GM03348 (cell line): ENCODE measurements at places on chromosomes 4 and X.

GRCh38 chr4:42816189-42816879, 76.2 kb upstream of the GRXCR1 start:
- no peak for DNase-seq

DNA sequence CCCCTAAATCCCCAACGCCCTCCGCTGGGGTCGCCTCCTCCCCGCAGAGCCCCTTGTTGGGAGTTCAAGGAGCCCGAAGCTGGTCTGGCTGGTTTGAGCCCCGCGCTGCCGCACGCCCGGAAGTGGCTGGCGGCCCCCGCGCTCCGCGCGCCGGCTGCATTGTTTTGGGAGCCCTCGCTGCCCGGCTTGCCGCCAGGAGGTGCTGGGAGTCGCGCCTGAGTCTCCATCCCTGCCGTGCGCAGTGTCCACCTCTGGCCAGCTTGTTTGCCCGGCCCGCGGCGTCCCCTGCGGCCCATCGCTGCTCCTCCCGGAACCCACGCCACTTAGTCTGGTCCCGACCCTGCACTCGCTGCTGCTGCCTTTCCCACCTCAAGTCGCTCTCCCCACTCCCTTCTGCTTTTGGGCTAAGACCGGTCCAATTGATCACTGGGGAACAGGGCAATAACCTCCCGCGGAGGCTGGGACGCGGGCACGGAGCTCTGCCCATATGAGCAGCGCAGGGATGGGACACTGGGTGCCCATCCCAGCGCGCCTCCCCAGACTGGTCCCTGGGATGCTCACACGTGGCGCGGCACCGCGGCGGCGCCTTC, 2.2 kb upstream of the SFRP2 start:
- peak; percentile 61 for DNase-seq

- peak; percentile 2 for DNase-seq
These were observed 417.1 kb upstream of the MAGEB16 start for GRCh38 chrX:35380808-35381700.

DNA sequence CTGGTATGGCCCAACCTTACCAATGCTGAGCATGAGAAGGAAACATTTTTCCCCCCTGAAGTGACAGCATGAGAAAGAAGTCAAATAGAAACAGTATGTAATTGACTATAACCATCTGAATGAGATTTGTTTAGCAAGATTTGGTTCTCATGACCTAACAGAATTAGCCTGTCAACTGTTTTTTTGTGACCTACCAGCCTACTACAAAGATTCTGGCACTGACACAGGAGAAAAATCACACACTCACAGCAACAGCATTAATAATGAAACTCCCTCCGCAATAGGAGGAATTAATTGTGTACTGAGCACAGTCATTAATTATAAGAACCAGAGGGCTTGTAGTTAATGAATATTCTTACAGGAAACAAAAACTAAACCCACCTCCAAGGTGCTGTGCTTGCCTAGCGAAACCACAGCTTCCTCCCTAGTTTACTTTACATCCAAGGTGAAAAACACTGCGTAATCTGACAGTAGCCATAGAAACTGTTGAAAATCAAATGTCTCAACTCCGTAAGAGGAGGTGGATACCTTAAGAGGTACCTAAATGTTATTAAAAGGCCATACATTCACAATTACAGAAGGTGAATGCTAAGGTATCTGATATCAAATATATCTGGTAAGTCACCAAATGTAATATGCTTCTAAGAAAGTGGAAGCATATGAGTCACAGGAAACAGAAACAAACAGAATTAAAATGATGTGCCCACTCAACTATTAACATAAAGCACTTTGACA, 34.9 kb downstream of the MMRN1 start:
- DNase-seq = no peak

DNA sequence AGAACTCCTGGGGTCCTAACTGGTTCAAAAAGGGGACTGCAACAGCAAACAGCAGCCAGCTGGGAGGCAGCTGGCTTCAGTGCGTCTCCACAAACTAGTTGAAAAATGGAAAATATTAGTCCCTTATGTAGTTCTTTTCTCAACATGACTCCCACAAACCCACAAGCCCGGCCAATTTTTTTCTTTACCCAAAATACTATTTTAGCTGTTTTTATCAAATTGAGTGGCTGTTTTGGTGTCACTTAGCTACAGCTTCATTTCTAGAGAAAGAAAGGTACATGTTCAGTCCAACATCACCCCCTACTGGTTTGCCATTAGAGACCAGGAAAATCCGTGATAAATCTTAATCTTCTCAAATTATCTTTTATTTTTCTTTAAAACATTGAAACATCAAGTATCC, 97.2 kb downstream of the GUCY2F start:
- no peak for DNase-seq

DNA sequence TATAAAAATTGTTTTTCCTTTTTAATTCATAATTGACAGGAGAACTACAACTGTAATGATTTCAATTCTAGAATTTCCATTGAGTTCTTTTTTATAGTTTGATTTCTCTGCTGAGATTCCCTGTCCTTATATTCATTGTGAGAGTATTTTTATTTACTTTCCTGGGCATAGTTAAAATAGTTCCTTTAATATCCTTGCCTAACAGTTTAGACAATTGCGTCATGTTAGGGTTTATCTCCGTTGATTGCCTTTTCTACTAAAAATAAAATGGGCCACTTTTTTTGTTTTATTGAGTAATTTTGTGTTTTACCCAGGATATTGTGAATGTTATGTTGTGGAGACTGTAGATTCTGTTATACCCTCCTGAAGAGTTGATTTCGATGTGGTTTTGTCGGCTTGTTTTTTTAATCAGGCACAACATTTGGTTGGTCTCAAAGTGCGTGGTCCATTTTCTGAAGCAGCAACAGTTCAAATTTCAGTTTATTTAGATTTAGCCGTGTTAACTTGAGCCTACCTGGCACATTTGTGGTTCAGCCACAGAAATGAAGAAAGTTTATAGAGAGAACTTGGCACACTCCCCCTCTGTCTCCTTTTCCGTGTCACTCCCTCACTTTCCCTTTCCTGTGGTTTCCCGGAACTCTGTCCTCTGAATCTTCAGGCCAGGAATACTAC, 16.0 kb upstream of the PRRG1 start:
- DNase-seq = no peak
